ENCODE measurements at places on chromosomes 4 and X.

DNA sequence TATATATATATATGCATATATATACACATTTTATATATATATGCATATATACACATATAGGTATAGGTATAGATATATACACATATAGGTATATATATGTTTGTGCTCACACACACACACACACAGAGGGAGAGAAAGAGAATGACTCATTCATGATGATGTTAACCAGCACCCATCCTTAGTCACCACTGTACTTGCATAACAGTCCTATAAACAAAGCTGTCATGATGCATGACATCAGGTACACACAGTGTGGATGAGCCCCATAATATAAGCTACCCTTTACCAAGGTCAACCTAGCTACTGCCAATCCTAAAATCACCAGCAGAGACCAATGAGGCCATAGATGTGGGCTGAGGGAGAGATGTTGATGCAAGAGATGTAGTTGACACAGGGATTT, 1408.0 kb downstream of the RAPGEF2 start:
- DNase-seq: peak; percentile 6

DNA sequence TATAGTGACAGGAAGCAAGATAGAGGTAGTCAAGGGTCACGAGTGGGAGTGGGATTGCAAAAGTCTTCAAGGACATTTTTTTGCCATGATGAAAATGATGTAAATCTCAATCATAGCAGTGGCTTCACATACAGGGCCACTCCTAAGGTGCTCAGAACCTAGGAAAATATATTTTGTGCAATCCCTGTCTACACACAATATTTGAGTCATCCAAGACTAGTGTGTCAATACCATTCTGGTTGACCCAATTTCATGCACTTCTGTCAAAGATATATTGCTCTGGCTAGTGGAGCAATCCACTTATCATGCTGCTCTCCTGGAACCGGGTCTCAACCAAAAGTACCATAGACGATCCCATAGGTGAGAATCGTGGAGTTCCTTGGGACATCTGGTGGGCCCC, 24.2 kb upstream of the XPNPEP2 start:
- DNase-seq: no peak

GRCh38 chrX:1435241-1435895, 17.3 kb downstream of the ASMTL start:
- DNase-seq: no peak

GRCh38 chr4:151153585-151153984, 54.2 kb downstream of the RPS3A start:
- DNase-seq: no peak

GRCh38 chrX:40009890-40010289, 87.9 kb downstream of the BCOR start:
- DNase-seq: no peak

DNA sequence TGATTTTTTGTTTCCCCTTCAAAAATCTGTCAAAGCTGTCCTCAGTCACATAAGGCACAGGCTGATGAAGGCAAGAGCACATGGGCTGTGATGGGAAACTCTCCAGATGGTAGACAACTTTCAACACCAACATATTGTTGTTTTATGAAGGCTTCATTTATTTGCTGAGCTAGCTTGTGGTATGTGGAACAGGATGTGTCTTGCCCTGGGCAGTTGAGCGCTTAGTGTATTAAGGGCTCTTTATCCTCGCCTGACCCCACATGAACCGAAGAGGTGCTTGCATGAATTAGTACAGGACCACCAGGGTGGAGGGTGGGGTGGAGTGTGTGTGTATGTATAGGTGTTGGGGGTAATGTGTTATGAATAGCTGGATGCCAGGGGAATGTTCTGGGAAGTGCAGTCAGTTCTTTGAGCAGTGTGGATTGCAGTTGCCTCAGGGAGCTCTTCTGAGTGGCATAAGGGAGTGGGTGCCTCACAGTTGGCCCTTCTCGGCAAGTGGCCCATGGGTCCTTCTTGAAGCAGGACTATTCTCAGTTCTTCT, 103.1 kb downstream of the PHEX start:
- DNase-seq: peak; percentile 79

GRCh38 chr4:73341454-73341853, 62.6 kb upstream of the ALB start:
- peak; percentile 37 for DNase-seq

GRCh38 chr4:77815636-77816035, 3.5 kb downstream of the CNOT6L start:
- DNase-seq: no peak

All from RCC 7860 (cell line).